ENCODE measurements at places on chromosomes 3 and 15.

DNA sequence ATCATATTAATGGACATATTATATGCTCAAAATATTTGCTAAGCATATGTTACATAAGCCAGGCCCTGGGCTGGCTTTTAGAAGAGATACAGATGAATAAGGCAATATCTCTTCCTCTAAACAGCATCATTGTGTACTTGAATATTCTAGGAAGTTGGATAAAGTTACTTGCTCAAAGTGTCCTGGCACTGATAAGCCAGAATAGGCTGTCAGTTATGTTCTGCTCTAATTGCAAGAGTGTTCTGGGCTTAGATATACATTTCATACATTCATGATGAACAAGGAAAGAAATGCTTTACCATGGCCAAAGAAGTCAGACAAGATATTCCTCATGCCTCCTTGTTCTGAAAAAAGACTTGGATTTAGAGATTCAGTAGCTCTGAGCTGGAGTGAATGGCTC lies 40.7 kb downstream of the KBTBD12 start:
- no peak for DNase-seq

DNA sequence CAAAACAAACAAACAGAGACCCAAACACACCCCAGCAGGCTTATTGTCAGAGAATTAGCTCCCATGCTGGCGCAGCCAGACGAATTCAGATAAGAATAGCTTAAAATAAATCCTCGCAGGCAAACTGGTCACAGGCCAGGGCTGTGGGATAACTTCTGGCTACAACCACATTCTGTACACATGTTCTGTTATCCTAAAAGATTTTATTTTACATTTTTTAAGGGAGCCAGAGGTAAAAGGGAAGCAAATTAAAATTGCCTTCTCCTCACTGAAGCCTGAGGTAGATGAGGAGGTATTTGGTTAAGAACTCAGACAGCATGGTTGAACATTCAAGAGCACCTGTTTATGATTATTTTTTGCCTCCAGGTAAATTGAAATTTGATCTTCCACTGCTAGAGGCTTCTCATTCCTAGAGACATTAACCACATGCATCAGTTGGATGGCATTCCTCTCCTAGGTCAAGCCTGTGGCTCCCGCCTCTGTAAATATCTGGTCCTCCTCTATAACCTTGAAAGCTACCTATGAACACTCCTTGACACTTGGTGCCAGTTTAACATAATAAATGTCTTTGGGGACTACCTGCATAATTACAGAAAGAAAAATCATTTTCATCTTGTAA lies 190.3 kb downstream of the SATB1 start:
- no peak for DNase-seq

- no peak for DNase-seq
These were observed 187.3 kb downstream of the SUCNR1 start for GRCh38 chr3:152060701-152061100.

DNA sequence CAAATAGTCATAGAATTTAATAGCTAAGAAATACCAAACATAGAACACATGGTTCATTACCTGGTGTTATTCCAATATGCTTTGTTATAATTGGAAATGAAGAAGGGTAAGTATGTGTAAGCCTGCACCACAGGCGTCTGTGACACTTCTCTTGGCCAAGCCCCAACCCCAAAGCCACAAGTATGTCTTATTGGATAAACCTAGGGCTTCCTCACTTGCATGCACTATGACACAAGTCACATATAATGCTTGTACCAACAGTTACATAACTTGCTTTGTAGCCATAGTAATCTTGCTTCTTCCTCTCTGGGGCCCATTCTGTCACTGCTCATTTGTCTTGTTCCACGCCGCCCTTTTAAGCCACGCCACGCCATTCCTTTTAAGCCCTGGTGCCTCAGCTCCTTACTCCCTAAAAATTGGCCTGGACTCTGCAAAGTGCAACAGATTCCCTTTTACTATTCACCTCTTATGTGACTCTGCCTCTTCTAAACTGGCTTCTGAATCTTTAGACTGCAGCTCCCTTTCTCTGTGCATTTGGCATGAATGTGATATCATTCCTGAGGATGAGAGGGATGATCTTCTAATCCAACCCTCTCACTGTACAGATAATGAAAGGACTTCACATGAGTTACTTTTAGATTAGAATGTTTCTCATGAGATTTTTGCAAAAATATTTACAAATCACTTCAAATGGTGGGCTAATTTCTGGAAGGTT lies 48.1 kb upstream of the EPHA3 start:
- DNase-seq: no peak

DNA sequence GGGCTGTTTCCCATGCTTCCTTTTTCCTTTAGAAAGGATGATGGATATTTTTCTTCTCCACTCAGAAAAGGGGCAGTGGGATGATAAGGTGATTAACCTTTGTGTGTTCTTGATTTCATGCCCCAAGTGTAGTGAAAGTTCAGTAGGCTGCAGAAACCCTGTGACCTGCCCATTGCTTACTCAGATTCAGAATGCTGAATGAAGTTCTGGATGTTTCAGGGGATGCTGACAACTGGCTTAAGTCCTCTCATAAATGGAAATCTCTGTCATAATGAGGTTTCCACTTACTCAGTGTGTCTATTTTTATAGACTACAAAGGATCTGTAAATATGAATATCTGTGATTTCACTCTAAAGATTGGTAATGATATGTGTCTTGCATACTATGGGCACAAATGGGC lies 471.3 kb upstream of the TPRG1 start:
- DNase-seq: no peak

GRCh38 chr3:125294411-125294810 lies 80.7 kb downstream of the ZNF148 start:
- no peak for DNase-seq

- no peak for DNase-seq
These were observed 422.4 kb downstream of the DIPK2A start for GRCh38 chr3:144394032-144394431.

- DNase-seq: no peak
These were observed 305.6 kb downstream of the ZBTB20 start for GRCh38 chr3:114841515-114841914.

- DNase-seq: peak; percentile 34
These were observed 70.7 kb downstream of the ANXA2 start for GRCh38 chr15:60326824-60327654.

GRCh38 chr3:195119461-195120266 lies 151.3 kb downstream of the XXYLT1 start:
- no peak for DNase-seq

DNA sequence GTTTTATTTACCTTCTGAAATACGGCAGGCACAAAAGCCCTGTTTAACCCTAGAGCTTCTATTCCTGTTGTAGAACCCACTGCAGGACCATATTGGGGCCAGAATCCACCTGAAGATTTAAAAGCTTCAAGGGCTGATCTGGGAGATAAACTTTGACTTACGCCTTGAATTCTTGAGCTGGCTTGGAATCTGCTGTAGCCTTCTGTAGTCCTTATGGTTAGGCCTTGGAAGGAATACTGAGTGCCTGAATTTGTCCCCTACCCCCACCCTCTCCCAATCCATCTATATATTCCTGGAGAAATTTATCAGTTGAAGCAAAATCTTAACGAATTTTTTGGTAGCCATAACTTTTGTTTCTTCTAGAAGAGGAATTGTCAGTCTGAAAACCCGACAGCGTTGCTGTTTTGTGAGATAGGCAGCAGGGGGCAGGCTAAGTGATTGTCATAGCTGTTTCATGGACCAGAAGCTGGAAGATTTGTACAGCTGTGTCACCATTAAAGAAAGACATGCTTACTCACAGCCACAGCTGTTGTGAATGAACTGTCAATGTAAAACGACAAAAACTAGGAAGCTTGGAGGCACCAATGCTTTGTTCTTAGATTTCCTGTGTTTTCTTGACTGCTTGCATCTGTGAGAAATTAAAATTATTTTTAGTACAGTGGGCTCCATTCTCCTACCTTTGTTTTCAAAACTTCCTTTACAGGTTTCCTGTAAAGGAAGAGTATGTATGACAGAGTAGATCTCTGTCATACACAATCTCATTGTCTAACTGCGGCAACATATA lies 12.8 kb downstream of the LXN start:
- peak; percentile 49 for DNase-seq

GRCh38 chr3:31180274-31180673 lies 285.8 kb upstream of the GADL1 start:
- DNase-seq: no peak

DNA sequence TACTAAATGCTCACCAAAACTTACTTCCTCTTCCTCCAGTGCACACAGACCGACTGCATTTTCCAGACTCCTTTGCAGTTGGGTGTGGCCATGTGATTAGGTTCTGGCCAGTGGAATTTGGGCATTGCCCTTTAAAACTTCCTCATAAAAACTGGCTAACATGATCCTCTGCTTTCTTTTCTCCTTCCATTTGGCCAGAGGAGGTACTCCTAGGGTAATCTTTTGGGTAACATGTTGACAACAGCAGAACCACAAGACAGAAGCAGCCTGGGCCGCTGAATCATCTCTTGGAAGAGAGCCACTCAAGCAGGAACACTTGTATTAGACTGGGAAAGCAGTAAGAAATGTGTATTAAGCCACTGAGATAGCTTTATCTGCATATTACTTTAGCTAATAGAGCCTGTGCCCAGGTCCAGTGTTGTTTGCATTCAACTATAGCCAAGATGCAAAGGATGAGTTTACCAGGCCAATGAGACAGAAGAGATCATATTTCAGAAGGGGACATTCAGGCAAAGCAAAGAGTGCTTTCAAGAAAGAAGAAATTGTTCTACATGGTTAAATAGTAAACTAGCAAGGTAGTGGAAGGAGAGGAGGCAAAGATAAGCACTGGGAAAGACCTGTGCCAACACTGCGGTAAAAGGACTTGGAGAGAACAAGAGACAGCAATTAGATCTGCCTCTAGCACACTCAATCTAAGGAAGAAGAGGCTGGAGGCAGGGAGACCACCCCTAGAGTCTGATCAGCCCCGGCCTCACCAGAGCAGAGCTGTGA lies 79.8 kb downstream of the PLCH1 start:
- no peak for DNase-seq

GRCh38 chr15:60649845-60650548 lies 171.1 kb upstream of the ICE2 start:
- DNase-seq: no peak

- no peak for DNase-seq
These were observed 34.7 kb downstream of the NUSAP1 start for GRCh38 chr15:41367418-41367817.

- DNase-seq: no peak
These were observed 4.9 kb downstream of the NMNAT3 start for GRCh38 chr3:139672884-139673283.

DNA sequence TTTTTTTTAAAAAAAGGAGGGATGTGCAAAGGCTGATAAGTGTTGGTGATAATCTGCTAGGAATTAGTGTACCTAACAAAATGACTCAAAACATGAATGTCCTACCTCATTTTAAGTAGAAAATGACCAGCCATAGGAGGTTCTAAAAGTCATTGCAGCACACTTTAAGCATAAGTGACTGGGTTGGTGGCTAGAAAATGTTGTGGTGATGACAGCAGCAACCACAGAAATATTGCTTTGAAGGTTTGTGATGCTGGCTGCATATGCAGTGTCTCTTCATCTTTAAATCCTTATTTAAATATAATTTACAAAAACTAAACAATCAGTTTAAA lies 55.2 kb downstream of the CMSS1 start:
- DNase-seq: no peak

GRCh38 chr3:72274493-72275330 lies 489.8 kb upstream of the PROK2 start:
- peak; percentile 57 for DNase-seq

GRCh38 chr15:70091726-70092463 lies 5.8 kb downstream of the TLE3 start:
- DNase-seq: no peak

- DNase-seq: no peak
These were observed 116.4 kb upstream of the TOPAZ1 start for GRCh38 chr3:44125246-44125645.

DNA sequence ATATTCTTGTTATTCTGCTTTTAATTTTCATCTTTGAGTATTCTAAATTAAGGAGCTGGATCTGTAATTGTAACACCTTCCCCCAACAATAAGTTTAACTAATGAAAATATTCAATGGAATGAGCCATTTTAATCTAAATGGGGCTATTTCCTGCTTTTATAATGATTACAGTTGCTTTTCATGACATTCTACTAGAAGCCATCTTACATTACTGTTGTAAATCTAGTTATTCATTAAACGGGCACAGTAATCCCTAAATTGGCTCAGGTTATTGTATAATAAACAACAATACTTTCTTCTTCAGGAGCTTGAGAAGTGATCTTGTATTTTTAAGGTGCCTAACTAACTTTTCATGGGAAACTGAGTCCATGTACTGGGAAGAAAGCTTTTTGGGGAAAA lies 8.5 kb downstream of the FLNB start:
- DNase-seq: no peak

DNA sequence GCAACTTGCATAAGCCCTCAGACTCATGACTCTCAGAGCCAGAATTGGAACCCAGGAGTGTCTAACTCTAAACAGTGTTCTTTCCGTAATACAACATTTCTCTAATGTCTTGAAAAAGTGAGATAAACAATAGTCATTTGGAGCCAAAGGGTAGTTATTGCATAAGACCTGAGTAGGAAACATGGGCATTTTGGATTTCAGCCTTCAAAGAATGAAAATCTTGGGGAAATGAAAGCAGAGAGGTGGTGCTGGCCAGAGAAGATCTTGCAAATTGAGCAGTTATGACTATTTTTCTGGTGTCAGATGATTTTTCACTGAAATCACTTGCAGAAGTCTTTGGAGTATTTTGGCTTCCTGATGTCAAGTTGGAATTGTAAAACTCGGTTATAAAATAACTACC lies 379.4 kb downstream of the DIPK2A start:
- DNase-seq: no peak

DNA sequence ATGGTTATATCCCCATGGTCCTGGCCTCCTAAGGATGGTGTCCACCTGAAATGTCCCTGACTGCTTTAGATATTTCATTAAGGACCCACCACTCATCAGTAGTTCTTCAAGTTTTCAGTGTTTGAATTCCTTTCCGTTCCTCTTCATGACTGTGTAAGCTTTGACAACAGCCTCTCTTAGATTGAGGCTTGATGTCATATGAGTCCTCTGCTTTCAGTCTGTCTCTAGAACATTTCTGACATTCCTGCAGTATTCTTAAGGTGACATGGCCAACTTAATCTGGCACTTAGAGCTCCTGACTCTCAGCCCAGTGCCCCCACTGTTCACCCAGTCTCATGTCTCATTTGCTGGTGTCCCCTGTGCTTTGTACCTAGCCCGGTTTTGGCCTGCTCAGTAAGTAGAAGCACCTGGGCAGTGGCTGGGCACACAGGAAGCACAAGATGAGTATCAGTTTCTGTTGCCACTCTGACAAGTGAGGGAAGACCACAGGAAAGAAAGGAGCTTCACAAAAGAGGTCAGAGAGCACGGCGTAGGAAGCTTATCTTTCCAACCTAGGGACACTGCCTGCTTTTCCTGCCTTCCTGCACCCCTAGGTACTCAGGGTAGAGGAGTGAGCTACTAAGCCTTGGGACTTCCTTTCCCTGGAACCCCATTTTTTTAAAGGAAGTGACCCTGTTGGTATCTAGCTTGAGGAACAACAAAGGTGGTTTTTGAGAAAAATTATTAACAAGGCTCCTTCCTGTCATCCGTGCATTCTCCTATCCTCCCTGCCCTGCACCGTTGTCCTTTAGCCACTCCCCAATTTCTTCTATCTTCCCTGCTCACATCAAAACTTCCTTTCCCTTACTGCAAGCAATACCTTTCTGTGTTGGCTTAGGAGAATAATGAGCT lies 103.1 kb downstream of the KLHL25 start:
- no peak for DNase-seq

Measured in putamen (tissue), 1 donor.